ENCODE measurements at places on chromosomes 1 and 21.

- no peak for DNase-seq
Observed at GRCh38 chr1:151776665-151777062, 13.4 kb upstream of the MRPL9 start.

GRCh38 chr1:217021956-217022355 lies 298.7 kb upstream of the ESRRG start:
- DNase-seq: no peak

DNA sequence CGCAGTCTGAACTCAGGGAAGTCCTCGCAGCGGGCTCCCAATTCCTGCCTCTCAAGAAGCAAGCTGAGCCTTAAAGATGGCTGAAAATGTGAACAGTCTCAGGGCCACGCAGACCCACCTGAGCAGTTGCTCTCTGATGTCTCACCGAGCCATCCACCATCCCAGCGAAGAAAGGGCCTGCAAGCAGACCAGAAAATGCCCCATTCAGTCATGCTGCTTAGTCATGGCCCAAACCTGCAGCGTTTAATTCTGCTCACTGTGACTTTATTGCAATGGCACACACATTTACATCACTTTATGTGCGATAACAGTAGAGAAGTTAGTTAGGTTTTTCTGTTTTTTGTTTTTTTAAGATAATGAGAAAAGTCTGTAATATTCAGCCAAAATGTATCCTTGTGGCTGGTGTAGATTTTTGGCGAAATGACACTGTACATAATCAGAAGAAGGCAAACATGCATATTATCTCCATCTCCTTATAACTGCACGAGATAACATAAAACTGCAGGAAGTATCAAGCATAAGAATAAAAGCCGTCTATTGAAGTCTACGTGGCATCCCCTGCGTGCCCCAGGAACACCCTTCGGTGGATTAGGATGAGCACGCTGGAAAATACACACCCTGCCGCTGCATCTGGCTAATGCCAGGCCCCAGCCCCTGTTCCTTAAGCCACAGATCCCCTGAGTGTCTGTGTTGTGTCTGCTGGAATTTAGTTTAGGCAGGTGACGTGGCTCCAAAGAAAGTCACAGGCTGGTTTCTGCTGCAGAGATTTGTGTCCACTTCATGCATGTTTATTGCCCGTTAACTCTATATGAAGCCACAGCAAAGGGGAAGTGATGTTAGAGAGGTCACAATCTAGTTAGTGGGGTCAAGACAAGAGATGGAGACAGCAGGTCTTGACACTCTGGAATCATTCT lies 119.8 kb upstream of the IRF2BP2 start:
- DNase-seq: no peak

DNA sequence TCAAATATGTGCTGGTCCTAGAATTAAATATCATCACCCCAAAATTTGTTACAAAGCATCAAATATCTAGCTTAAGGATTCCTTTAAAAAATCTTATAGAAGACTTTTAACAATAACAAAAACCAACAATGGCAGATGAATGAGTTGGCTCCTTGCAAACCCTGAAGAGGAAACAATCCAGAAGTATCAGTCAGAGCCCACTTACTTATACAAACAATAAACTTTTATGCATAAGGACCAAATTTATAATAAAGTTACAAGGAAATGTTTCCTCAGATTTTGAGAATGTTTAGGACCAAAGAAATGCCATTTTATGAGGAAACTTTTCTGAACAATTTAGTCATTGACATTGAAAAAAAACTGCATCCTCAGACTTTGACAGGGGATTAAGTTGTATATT lies 52.7 kb downstream of the LPAR3 start:
- DNase-seq: no peak

- no peak for DNase-seq
Observed at GRCh38 chr1:172661107-172661506, 2.2 kb downstream of the FASLG start.

DNA sequence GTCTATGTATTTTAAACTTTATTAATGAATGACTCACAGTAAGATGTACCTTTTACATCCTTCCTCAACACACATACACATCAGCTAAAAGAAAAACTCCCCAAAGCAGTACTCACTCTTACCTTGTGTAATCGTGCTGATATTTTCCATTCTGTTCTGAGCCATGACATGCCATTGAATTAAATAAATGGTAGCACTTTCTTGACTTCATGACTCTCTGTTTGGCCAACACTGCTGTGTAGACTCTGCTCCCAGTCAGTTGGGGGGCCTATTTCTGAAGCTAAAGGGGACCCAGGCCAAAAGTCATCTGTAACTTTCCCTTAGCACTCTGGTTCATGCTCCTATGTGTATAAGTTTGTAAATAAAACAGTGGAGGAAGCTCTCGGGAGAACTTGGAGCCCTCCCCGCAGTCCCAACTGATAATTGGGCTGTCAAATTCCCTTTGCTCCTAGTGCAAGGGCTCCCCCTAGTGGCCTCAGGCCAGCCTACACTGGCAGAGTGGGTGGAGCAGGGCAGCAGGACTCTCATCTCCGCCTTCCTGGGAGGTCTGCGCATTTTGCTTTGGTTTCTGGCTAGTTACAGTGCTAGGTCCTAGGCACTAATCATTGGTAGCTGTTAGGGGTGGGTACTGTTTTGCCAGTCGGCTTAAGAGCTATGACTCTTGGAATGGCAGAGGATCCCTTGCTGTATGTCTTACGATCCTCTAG lies 1.7 kb upstream of the FYB2 start:
- peak; percentile 79 for DNase-seq

DNA sequence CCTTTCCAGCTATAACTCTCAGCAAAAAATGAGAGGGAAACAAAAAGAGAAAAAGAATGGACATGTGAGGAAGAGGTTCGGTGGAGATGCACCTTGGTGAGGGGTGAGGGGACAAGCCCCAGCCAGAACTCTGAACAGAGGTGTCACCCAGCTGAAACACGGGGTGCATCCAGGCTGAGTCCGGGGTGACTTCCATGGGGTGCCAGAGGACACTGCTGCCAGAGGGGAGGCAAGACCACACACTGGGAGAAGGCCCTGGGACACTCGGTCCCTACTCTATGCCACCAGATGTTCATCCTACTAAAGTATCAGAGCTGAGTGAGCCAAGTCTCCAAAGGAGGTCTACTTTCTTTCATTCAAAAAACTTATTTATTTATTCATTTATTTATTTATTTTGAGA lies 36.1 kb upstream of the PPP1R15B start:
- DNase-seq: no peak

DNA sequence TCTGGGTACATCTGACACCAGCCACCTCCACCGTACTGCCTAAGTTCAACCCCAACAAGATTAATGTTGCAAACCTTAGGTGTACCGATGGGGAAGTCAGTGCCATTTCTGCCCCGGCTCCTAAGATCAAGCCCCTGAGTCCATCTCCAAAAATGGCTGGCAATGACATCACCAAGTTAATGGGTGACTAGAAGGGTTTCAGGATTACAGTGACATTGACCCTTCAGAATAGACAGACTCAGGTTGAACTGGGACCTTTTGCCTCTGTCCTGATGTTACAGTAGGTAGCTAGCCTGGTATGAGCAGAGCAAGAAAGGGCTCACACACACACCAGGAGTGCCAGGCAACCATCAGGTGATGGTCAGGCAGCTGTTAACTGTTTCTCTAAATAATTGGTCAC lies 21.7 kb upstream of the ZMYM6 start:
- DNase-seq: no peak

- DNase-seq: no peak
Observed at GRCh38 chr1:9770298-9770697, 53.5 kb downstream of the CLSTN1 start.

- DNase-seq: no peak
Observed at GRCh38 chr1:215720126-215720525, 153.0 kb downstream of the KCTD3 start.

GRCh38 chr1:179325836-179326235 lies 32.2 kb downstream of the SOAT1 start:
- DNase-seq: no peak

GRCh38 chr1:32783851-32784250 lies 33.3 kb downstream of the YARS1 start:
- no peak for DNase-seq

GRCh38 chr1:113542221-113542701 lies 151.9 kb downstream of the MAGI3 start:
- DNase-seq: peak; percentile 77

DNA sequence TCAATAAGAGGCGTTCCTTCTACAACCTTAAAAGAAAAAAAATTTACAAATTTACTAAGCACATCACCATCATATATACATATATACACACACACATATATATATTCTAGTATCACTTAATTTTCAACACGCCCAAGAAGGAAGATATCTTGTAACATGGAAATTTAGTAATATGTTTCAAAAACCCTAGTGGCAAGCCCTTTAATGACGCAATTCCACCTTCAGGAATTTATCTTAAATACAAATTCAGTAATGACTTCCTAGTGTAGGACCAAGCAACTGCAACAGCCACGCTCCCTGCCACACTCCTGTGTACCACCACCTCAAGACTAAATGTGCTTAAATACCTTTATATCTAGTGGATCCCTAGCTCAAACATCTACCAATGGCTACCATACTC lies 12.5 kb downstream of the LBR start:
- no peak for DNase-seq

- no peak for DNase-seq
Observed at GRCh38 chr21:34865400-34866241, 183.5 kb downstream of the RUNX1 start.

DNA sequence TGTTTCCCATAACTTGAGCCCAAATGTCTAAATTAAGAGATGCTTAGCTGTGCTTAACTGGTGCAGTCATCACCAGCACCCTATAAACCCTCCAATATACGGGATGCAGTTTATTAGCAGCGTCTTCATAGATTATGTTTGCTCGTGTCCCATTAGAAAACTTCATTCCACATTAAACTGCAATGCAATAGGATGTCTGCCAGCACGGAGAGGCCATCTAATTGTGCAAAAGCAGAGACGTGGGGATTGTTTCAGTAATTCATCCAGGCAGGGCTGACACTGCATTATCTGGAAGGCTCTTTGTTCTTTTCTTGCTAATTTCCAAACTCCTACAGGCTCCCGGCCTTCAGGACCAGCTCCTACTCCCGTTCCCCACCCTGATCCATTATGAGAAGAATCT lies 89.5 kb downstream of the CSMD2 start:
- no peak for DNase-seq

GRCh38 chr21:40299451-40299850 lies 432.2 kb downstream of the PCP4 start:
- no peak for DNase-seq

DNA sequence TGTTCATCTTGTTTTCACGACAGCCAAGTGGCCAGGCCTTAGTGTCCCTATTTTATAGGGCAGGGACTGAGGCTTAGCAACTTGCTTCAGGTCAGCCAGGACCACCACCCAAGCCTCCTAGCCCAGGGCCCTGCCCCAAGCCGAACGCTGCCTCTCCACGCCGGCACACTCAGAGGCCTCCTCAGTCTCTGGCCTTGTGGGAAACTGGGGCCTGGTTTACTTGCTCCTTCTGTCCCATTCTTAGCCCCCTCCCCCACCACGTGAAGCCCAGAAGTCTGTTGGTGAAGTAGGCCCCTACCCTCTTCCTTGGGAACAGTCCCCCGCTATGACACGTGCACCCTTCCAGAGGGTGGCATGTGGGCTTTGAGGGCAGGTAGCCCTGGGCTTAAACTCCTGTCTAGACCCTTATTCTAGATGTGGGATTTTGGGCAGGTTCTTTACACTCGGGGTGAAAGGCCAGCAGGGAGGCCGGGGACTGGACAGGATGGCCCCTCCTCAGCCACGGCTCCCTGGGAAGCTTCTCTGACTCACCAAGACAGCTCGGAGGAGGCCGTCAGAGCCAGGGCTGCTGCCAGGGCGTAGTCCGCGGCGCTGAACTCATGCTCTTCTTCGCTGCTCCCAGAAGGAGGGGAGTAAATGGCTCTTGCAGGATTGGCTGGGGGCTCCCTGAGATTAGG lies 4.3 kb downstream of the MYOM3 start:
- DNase-seq: peak; percentile 76

- no peak for DNase-seq
Observed at GRCh38 chr1:54922921-54923421, 36.0 kb upstream of the DHCR24 start.

DNA sequence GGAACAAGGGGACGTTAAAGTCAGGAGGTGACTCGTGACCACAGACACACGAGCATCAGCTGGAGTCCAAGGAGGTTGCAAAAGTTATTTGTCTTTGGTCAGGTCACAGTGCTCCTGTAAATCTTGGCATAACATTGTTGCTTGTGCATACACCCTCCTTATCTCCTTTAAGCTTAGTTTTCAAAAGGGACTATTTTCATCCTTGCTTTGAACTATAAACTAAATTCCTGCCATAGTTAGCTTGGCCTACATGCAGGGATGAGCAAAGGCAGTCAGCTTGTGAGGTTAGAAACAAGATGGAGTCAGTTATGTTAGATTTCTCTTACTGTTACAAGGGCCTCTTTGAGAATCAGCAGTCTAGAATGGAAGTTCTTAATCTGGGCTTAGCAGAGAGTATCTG lies 28.0 kb upstream of the FASLG start:
- DNase-seq: no peak

DNA sequence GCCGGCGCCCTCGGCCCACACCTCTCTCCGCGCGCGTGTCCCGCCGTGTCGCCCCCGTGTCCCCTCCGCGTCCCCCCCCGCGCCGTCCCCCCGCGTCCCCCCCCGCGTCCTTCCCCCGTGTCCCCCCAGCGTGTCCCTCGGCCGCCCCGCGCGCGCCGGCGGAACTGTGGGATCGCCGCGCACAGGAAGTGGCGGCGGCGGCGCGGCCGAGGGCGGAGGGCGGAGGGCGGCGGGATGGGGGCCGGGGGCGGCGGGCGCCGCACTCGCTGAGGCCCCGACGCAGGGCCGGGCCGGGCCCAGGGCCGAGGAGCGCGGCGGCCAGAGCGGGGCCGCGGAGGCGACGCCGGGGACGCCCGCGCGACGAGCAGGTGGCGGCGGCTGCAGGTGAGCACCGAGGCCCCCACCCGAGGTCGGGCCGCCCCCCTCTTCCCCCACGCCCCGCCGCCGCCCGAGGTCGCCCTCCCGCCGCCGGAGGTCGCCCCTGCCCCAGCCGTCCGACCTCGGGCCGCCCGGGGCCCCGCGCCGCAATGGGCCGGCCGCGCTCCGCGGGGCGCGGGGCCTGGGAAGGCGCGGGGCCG lies at the start of gene AGPAT3:
TSS of gene AGPAT3 (plus strand) at position 262 of the 578 bp plus-strand sequence. CDS start 94,459 bp downstream, outside the sequence.
- peak; percentile 29 for DNase-seq

GRCh38 chr1:24150234-24151174 lies 7.6 kb upstream of the IL22RA1 start:
- DNase-seq: peak; percentile 80

- DNase-seq: no peak
Observed at GRCh38 chr1:209505044-209505443, 78.5 kb upstream of the CAMK1G start.

DNA sequence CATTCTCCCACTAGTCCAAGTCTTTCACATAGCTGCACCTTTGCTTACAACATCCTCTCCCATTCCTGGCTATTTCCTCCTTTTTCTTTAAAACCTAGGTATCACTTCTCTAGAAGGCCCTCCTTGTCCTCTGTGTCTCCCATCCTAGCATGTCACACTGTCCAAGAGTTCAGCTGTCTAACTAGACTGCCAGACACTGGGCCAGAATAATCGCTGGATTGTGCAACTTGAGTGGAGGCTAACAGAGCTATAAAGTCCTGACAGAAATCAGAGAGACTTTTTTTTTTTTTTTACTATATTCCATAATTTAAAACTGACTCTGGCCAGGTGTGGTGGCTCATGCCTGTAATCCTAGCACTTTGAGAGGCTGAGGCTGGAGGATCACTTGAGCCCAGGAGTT lies 4.2 kb upstream of the ANGPTL7 start:
- no peak for DNase-seq

- peak; percentile 74 for DNase-seq
Observed at GRCh38 chr21:38434913-38435533, 63.3 kb downstream of the ERG start.

GRCh38 chr21:46437511-46437910 lies 21.2 kb upstream of the DIP2A start:
- no peak for DNase-seq

Data from lung microvascular endothelial cell (primary cell).